ENCODE measurements at places on chromosomes 5 and 9.

GRCh38 chr5:179804555-179804947, 2.1 kb downstream of the MGAT4B start:
- DNase-seq = no peak

- no peak for DNase-seq
Observed at GRCh38 chr9:132644251-132644650, 25.5 kb downstream of the DDX31 start.

- DNase-seq = no peak
Observed at GRCh38 chr5:139243425-139243970, 45.3 kb upstream of the SIL1 start.

DNA sequence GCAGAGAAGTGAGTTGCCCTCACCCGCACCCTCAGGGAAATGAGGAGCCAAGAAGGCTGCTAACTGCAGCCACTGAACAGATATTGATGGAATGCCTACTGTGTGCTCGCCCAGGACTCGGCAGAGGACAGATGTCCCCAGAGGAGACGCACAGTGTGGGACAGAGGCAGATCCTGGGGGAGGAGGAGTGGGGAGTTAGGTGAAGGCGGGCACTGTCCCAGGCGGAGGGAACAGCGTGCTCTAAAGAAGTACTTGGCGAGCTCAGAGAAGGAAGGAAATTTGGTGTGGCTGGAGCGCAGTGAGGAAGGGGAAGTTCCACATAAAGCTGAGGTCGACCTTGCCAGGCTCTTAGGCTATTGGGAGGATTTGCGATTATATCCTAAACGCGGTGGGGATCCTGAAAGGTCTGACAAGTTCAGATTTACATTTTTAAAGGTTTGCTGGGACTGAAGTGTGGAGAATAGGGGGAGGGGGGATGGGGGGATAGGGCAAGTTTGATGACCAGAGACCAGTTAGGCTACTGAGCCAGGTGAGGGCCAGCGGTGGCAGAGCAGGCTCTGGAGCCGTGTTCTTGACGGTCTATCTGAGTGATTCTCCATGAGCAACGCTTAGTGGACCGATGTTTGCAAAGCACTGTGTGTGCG, 23.6 kb upstream of the CERCAM start:
- DNase-seq = no peak

- DNase-seq = no peak
Observed at GRCh38 chr9:14271093-14271673, 42.8 kb downstream of the NFIB start.

DNA sequence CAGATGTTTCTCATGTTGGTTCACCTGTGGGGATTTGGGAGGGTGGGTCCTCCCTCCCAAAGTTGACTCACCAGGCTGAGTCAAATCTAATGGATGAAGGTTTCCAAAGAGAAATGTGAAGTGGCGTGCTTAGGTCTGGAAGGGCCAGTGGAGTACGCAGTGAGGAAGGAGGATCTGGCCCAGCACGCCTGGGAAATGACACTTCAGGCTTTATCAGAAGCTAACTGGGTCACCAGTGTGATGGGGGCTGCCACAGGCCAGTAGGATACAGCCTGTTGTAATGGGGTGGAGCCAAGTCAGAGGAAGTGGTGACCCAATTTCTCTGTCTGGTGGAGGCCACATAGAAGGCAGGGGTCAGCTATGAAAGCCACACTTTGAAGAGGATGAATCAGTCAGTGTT, 18.0 kb downstream of the POLR1E start:
- DNase-seq = no peak

GRCh38 chr5:100905259-100905914, 2.3 kb upstream of the ST8SIA4 start:
- no peak for DNase-seq

- no peak for DNase-seq
Observed at GRCh38 chr5:143217065-143217803, 186.3 kb downstream of the NR3C1 start.

- DNase-seq = no peak
Observed at GRCh38 chr5:150542933-150543445, 35.1 kb downstream of the NDST1 start.

GRCh38 chr9:124041817-124042116, 30.2 kb downstream of the LHX2 start:
- DNase-seq = no peak

DNA sequence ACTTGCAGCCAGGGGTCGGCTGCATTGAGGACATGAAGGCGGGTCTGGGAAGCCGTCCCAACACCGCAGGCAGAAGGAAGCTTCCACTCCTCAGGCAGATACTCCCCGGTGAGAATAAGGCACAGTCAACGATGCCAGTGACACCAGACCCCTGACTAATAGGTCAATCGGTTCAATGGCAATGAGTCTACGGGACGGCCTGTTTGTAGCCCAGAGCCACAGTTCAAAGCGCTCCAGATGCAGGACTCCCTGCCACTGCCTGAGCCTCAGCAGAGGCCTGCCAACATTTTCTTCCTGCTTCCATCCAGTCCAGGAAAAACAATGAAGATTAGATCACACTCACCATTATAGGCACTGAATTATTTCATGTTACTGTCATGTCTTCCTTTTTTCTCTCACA, 84.5 kb upstream of the SIMC1 start:
- DNase-seq = no peak

DNA sequence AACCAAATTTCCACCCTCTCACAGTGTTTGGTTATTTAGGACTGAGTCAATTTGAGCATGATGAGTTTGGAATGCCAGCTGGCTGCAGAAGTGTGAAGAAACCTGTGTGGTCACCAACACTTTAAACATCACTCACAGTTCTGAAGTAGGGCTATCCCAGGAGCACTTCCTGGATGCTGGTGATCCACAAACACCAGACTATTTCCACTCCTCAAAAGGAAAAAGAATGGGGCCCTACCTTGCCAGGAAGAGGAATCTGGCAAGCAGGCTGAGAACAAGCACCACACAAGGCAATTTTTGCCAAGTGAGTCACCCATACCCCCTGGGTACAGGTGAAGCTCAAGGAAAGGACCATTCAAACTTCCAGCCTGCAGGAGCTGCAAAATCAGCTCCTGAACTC, 294.2 kb upstream of the PTGER4 start:
- DNase-seq = no peak

GRCh38 chr9:80061940-80062339, 490.2 kb downstream of the TLE4 start:
- no peak for DNase-seq

DNA sequence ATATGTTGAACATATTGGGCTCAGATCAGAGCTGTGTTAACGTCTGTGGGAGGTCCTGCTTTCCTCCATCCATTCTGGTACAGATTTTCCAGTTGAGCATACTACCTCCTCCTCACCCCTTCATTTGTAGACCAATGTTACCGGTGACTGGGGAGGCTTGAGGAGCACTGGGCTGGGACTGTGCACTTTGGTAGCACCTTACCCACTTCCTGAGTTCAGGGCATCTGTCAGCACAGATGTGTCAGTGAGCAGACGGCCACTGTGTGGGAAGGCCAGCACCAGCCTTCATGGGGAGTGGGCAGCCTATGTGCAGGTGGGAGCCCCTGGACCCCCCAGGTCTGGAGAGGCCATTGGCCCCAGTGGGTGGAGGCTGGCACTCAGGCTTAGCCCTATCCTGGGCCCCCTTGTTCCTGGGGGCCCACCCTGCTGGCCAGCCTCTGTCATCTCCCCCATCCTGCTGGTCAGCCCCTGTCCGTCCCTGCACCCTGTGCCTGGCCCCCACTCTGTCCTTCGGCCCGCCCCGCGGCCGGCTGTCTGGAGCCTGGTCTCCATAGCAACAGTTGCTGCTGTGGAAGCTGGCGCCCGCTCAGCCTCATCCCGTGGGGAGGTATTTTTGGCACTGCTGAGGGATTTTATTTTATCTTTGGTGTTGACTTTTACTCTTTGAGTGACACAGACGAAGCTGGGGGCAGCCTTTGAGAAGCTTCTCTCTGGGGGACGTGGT, 21.3 kb downstream of the WNK2 start:
- no peak for DNase-seq

- DNase-seq = no peak
Observed at GRCh38 chr9:38318759-38319495, 73.6 kb upstream of the ALDH1B1 start.

DNA sequence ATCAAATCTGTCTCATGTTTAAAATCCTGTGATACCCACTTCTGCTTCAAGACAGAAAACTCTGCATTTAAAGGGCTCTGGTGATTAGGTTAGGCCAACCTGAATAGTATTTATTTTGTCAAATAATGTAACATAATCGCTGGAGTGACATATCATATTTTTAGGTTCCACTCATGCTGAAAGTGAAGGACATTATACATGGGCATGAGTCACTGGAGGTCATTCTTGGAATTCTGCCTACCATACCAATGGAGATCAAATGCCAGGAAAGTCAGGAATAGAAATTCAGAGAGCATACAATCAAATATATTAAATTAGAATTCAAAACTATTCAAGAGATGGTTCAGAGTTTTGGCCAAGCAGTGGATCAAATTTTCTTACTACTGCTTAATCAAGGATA, 97.1 kb upstream of the PRSS3 start:
- DNase-seq = no peak

DNA sequence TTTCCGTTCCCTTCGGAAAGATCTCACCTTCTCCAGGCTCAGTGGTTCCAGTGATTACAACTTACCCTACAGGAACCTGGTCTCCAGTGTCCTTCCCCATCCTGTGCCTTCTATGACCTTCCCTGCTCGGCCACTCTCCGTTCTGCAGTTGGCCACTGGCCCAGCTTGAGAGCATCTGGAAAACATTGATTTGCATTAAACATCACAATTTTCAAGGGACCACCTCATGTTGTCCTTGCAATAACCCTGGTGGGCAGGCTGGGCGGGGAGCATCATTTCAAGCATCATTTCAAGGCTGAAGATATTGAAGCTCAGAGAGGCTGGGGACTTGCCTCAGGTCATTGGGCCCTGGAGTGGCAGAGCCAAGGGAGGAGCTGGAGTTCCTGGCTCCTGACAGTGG, 177.4 kb downstream of the SEC61B start:
- DNase-seq = no peak
